Stimulated activated CD4-positive, alpha-beta T cell treated with anti-CD3 and anti-CD28 coated beads, Interleukin-15, amount 100 ng/mL, for 1 hour (primary cell): ENCODE measurements at places on chromosomes 5 and 9.

GRCh38 chr5:128338649-128339048 is 199.4 kb downstream of the FBN2 start:
- DNase-seq = no peak

DNA sequence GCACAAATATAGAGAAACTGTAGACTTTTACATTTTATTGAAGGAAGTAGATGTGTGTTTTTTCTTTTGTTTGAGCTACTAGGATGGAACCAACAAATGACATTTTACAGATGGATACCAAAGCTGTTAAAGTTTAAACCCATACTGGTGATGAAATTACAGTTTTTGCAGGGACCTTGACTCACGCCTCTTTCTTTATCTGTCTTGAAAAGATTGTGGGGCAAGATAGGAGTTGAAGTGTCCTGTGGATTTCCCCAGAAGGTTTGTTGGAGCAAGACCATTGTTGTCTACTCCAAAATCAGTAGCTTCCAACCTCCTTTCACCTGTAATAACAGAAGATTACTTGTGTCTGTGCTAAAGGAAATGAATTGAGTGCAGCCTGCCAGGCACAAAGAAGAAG is 4.1 kb upstream of the C5orf63 start:
- DNase-seq = no peak

DNA sequence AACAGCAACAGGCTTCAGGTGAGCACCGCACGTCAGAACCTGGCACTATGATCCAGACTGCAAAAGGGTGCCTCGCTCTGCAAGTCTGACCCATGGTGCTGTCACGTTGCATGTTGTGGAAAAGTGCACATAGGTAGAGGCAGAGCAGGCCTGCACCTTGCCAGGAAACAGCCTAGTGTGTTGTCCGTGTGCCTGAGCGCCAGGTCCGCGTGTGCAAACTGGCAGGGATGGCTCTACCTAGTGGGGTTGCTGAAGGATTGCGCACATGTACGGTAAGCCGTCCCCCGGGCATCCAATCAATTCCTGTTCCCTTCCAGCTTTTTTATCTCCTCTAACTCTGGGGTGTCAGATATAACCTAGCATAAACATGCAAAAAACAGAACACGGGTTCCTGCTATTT is 219.5 kb downstream of the NXNL2 start:
- no peak for DNase-seq

GRCh38 chr5:59921816-59922215 is 28.3 kb upstream of the PDE4D start:
- no peak for DNase-seq

- DNase-seq = no peak
Observed at GRCh38 chr9:131421691-131422090, 27.8 kb downstream of the PRRC2B start.

- no peak for DNase-seq
Observed at GRCh38 chr5:76809141-76809540, 9.7 kb upstream of the F2RL1 start.

GRCh38 chr5:119280380-119280779 is 75.4 kb upstream of the TNFAIP8 start:
- no peak for DNase-seq

DNA sequence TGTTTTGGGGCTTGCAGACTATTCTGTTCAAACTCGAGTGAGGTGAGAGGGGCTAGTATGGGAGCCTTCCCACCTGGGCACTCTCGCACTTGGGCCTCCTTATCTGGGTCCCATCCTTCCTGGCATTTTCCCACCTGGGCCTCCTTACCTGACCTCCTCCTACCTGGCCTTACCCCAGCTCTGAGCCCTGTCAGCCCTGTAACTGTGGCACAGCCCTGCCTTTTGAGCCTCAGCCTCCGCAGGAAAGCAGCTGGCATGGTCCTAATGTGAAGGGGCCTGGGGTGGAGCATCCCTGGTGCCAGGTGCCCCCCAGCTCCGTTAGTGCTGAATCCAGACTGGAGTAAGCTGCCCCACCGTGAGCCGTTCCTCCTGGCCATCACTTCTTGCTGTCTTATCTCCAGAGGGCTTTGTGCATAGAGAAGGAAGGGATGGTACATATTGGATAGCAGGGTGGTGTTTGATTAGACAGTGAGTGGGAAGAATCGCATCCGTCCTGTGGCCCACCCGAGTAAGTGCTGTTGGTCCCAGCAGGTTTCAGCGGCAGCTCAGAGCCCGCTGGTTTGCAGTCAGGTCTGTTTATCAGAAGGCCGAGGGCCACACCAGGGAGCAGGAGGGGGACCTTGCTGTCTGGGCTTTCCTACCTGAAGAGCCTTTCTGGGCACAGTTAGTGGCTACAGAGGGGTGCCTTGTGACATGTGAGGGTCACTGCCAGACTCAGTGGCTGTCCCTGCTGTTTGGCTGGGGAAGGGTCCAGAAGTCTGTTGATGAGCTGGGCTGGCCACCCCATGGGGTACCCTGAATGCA is 76.5 kb downstream of the WNK2 start:
- DNase-seq = no peak

GRCh38 chr9:113995963-113996362 is 82.1 kb downstream of the AMBP start:
- no peak for DNase-seq

GRCh38 chr5:167378894-167379723 is 912.3 kb upstream of the WWC1 start:
- no peak for DNase-seq

- DNase-seq = no peak
Observed at GRCh38 chr5:139132515-139132914, 65.7 kb downstream of the SIL1 start.

DNA sequence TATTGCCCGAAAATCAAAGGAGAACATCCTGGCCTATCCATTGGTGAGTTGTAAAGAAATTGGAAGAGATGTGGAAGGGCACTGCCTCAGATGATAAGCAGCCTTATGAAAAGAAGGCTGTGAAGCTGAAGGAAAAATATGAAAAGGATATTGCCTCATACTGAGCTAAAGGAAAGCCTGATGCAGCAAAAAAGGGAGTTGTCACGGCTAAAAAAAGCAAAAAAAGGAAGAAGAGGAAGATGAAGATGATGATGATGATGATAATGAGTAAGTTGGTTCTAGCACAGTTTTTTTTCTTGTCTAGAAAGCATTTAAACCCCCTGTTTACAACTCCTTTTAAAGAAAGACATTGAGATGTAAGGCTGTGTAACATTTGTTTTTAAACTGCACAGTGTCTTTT is 59.8 kb upstream of the ZBED3 start:
- DNase-seq = no peak

GRCh38 chr5:152170350-152170749 is 234.7 kb downstream of the NMUR2 start:
- DNase-seq = no peak

- no peak for DNase-seq
Observed at GRCh38 chr9:98570663-98571440, 137.9 kb downstream of the GABBR2 start.

- DNase-seq = no peak
Observed at GRCh38 chr5:125612776-125613175, 810.4 kb upstream of the GRAMD2B start.

- DNase-seq = no peak
Observed at GRCh38 chr9:137235424-137236237, 4.9 kb downstream of the SLC34A3 start.

DNA sequence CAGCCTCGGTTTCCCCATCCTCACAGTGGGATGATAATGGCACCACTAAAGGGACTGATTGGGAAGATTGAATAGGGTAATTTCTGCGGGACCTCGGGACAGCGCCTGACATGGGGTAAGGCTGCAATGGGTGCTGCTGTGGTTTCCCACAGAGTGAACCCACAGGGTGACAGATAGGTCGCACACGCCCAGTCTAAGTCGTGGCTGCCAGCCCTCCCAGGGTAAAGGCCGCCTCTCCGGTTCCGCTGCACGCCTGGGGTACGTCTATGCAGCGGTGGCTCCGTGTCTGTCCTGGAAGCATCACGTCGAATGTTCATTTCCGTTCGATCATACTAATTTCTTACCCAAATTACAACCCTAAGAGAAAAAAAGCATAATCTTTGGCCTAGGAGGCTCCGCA is 631 bp downstream of the CFAP77 start:
- no peak for DNase-seq

DNA sequence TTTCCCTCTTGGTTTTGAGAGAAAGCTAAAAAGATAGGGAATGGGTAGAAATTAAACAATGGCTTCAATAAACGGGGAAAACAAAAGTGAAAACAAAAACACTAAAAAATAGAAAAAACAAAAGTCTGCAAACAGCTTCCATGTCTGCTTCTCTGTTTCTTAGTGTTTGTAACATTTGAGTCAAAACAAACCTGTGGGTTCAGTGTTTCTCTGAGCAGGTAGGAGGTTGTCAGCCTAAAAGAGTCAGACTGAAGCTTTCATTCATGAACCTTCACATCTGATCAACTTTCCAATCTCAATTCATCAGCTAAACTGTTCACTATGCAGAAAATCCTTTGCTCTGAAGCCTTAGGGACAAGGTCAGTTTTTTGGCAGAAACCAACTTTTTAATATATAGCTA is 102.5 kb upstream of the ADAMTS16 start:
- no peak for DNase-seq

DNA sequence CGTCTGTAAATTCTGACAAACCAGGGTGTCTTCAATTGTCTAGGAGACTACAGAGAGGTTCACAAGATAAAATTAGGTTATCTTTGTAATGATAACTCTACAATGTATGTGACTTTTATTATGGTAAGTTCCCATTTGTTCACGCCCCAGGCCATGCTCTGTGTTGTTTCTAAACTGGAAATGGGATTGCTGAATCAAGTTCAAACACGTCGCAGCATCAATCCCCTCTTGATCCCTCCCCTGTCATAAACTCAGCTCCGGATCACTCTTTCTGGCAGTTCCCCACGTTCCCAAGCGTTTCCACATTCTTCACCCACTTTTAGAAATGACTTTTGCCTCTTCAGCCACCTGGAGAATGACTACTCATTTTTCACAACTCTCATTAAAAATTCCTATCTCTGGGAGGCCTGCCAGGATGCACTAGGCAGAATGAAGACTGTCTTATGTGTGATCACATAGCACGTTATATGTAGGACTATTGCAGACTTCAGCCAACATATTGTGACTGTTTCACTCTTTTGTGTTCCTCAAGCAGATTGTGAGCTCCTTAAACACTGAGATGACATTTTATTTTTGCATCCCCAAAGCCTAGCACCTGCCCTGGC is 1124.2 kb upstream of the WWC1 start:
- DNase-seq = no peak

GRCh38 chr5:95134326-95134725 is 150.6 kb downstream of the MCTP1 start:
- DNase-seq = no peak

- DNase-seq = no peak
Observed at GRCh38 chr5:56155992-56156584, 77.0 kb downstream of the ANKRD55 start.

DNA sequence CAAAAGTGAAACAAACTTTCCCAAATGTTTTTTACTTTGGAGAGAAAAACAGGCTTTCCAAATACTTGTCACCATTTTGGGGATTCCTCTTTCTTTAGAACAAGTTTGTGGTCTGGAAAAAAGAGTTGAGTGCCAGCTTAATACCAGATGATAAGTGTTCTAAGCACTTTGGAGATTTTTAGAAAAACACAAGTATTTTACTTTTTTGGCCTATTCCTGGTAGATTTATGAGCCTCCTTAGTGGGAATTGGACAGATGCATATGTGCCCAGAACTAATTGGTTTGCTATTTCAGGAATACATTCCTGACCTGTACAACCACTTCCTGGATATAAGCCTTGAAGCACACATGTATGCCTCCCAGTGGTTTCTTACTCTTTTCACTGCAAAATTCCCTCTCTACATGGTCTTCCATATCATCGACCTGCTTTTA is 40.5 kb downstream of the GPR21 start:
- DNase-seq = no peak

DNA sequence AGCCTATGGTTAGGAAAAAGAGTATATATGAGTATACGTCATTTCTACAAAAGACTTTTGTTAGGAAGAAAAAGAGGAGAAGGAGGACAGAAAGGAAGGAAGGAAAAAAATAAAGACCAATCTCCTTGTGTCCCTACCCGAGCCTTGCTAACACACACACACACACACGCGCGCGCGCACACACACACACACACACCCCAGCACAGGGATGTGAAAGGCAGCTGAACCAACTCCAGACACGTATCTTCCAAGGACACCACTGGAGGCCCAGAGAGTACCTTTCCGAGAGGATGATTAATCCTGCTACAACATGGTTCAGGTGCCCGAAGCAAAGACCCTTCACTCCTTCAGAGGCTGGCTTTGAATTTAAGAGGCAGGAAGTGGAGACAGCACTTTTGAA is 56.9 kb upstream of the GALNT10 start:
- DNase-seq = no peak

- DNase-seq = no peak
Observed at GRCh38 chr5:177233206-177233605, 70.3 kb downstream of the RAB24 start.
